ENCODE measurements at places on chromosomes 13 and 19. TPM values are rescaled to one million over a fixed set of nuclear protein-coding genes. Genes with fewer than 3 reads are reported as not detected.

ZNF132 gene
- total RNA-seq: 3.2 TPM

ZNF44 gene
- 2.3 TPM for total RNA-seq

DHRS12 gene
- total RNA-seq: 10.3 TPM

CDC34 gene
- 111 TPM for total RNA-seq

CEACAM20 gene
- total RNA-seq: not detected

ZNF737 gene
- 4.5 TPM for total RNA-seq

ADGRE2 gene
- not detected for total RNA-seq
